Caki2 (cell line): ENCODE measurements at places on chromosomes 16 and 17. TPM values are rescaled to one million over a fixed set of nuclear protein-coding genes. Genes with fewer than 3 reads are reported as not detected.

Gene AGRP
- total RNA-seq: not detected in 2 replicates

Gene CD300H
- not detected in 2 replicates for total RNA-seq

Gene MYH10
- total RNA-seq: 3.4 and 4.3 TPM in 2 replicates

Gene ABCA10
- total RNA-seq: 0.07 TPM in 1 of 2 replicates, not detected in the other

Gene ASPHD1
- total RNA-seq: 53.6 and 71.5 TPM in 2 replicates

Gene OTOP2
- total RNA-seq: not detected in 2 replicates

Gene RBFOX1
- total RNA-seq: 0.24 and 1.0 TPM in 2 replicates

Gene KCNJ2
- total RNA-seq: 2.4 and 3.6 TPM in 2 replicates

Gene ODAD4
- total RNA-seq: 0.78 and 2.6 TPM in 2 replicates

Gene CES1
- total RNA-seq: 1.5 TPM in 1 of 2 replicates, not detected in the other
